Activated CD4-positive, alpha-beta T cell treated with anti-CD3 and anti-CD28 coated beads, Interleukin-2, amount 10 ng/mL, durations not matched to agents 24 days and 14 days (primary cell): ENCODE measurements at places on chromosomes 7 and 10.

DNA sequence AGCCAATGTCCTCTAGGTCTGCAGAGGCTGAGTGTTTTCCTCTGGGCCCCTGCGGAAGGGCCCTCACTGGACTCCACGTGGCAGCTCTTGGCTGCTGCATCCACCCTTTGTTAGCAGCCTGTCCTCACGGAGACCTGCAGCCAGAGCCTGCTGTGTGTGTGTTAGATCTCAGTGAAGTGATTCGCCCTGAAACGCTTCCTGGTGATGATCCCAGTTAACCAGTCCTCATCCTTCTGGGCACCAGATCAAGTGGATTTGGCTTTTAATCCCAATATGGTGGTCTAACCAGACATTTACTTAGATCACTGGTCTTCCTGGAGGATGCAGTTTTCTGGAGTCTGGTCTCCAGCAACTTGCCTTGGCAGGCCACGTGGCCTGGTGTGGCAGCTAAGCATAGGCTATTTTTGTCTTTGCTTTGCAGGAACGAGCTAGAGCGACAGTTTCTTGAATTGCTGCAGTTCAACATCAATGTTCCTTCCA, 39.5 kb upstream of the GJD4 start:
- H3K4me3 ChIP-seq: no peak overlapping the region
- no peaks in the 10 kb centered on the region for H3K27me3 ChIP-seq
- peak overlapping the region; percentile 53 for H3K27ac ChIP-seq
- peaks cover 13% of the 10 kb centered on the region for H3K36me3 ChIP-seq
- DNase-seq: no peak

GRCh38 chr7:13933536-13933935, 55.9 kb downstream of the ETV1 start:
- H3K27me3 ChIP-seq: no peaks in the 10 kb centered on the region
- no peaks in the 10 kb centered on the region for H3K36me3 ChIP-seq
- no peak overlapping the region for H3K4me3 ChIP-seq
- no peak for DNase-seq

GRCh38 chr7:2049111-2049781, 183.5 kb downstream of the MAD1L1 start:
- H3K27me3 ChIP-seq: no peaks in the 10 kb centered on the region
- peaks cover 6% of the 10 kb centered on the region for H3K4me1 ChIP-seq
- no peak for DNase-seq

DNA sequence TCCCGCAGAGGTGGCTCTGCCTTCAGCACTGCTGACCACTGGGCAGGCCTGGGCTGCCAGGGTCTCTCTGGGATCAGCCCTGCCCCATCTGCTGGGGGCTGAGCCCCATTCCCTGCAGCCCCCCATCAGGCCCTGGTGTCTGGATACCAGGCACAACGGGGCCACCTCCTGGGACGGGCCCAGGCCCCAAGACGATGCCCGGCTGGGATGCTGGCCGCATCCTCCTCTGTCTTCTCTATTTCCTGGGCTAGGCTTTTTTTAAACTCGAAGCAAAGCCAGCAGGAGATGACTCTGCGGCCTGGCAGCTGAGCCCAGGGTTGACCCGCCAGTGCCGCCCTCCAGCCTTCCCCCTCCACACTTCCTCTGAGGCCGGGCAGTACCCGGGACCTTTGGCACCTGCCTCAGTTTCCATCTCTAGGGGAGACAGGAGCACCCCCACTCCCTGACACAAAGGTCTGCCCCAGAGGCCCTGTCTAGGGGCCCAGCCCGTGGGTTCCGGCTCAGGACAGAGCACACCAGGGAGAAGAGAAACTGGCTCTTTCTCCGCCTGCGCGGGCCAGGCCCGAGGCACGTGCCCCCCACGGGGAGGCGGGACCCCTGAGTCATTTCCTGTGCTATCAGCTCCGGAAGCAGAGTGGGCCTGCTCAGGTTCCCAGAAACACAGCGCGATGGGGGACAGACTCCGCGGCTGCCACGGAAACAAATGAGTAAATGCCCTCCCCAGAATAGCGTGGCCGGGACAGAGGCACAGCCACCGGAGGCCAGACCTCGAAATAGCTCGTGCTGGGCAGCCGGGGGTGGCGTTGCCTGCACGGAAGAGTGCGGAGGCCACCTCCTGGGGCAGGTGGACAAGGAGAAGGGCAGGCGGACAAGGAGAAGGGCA, 84.6 kb upstream of the PDGFA start:
- H3K27ac ChIP-seq: peak overlapping the region; percentile 100
- H3K4me1 ChIP-seq: peaks cover 45% of the 10 kb centered on the region
- H3K27me3 ChIP-seq: no peaks in the 10 kb centered on the region
- H3K36me3 ChIP-seq: peaks cover 31% of the 10 kb centered on the region
- peak; percentile 97 for DNase-seq
- H3K4me3 ChIP-seq: peak overlapping the region; percentile 96

GRCh38 chr10:110211465-110211843, 4.0 kb downstream of the MXI1 start:
- H3K36me3 ChIP-seq: peaks cover 10% of the 10 kb centered on the region
- peaks cover 67% of the 10 kb centered on the region for H3K4me1 ChIP-seq
- DNase-seq: no peak
- H3K27ac ChIP-seq: peak overlapping the region; percentile 98

DNA sequence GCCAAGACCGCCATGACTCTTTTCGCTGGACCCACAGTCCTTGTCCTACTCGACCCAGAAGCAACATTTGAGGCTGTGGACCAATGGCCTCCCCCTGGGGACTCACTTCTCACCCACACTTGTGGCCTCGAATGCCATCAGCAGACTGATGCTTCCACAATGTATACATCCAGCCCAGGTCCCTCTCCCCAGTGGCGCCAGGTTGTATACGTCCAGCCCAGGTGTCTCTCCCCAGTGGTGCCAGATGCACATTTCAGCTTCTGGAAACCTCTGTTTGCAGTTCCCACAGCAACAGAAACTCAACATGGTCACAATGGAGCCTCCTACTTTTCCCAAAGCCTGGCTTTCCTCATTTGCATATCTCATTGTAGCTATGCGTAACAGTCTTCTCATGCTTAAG, 210.5 kb upstream of the RNF32 start:
- no peak overlapping the region for H3K4me3 ChIP-seq
- H3K27ac ChIP-seq: no peak overlapping the region
- H3K27me3 ChIP-seq: peaks cover 2% of the 10 kb centered on the region
- no peaks in the 10 kb centered on the region for H3K4me1 ChIP-seq
- no peaks in the 10 kb centered on the region for H3K36me3 ChIP-seq
- DNase-seq: no peak

DNA sequence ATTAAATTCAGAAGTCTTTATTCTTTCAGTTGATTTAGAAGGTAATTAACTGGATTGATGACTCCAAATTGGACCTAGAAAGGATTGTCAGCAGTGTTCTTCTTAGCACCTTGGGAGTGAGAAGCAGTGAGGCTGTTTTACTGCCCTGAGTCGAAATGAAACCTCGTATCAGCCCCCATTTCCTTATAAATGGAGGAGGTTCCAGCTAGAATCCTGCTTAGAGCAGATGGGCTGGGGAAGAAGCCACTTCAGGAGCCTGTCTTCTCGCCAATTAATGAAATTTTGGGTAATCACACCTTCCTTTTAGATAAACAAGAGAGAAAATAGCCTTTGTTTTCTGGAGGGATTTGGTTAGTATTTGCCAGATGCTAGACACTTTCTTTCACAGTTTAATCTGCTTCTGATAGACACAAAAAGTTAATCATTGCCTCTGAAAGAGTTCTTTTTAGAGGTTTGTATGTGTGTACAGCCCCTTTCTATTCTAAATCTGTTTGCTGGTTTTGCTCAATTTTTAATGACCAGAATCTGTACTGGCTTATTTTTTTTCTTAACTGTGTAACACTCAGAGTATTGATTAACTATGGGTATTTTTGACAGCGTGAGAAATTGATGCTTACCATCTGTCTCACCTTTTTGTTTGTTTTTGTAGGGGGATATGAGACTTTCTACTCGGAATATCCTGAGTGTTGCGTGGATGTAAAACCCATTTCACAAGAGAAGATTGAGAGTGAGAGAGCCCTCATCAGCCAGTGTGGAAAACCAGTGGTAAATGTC, 4.6 kb downstream of the DUSP5 start:
- H3K4me1 ChIP-seq: peaks cover 75% of the 10 kb centered on the region
- peak overlapping the region; percentile 92 for H3K27ac ChIP-seq
- peak overlapping the region; percentile 99 for H3K4me3 ChIP-seq
- DNase-seq: peak; percentile 70

GRCh38 chr7:13742811-13743210, 246.7 kb downstream of the ETV1 start:
- no peaks in the 10 kb centered on the region for H3K36me3 ChIP-seq
- H3K27ac ChIP-seq: no peak overlapping the region
- H3K4me1 ChIP-seq: no peaks in the 10 kb centered on the region
- DNase-seq: no peak

DNA sequence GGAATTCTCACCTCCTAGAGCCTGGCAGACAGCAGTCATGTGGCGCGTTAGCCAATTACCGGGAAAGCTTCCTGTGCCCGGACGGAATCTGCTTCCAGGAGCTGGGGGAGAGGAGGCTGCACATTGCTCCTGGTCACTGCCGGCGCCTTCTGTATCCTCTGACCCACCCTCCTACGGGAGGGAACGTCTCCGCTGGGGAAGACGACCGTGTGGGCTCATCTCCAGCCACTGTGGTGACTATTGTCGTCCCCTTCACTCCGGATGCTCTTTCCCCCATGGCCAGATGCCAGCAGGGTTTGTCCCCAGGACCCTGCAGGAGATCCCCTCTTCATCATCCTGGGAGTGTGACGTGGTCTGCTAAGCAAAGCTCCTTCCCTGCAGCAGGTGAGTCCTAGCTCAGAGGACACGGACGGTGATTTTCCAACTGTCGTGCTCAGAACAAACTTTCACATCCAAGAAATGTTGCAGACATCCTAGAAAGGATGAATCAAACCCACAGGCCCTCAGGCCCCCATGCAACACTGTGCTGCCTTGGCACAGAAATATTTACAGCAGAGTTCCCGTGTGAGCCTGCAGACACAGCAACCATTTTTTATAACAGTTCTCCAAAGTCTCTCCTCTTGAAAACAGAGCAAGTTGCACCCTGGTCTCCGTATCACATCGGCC, 29.6 kb upstream of the FAM20C start:
- DNase-seq: no peak
- peaks cover 2% of the 10 kb centered on the region for H3K4me1 ChIP-seq
- no peak overlapping the region for H3K27ac ChIP-seq
- H3K36me3 ChIP-seq: no peaks in the 10 kb centered on the region
- H3K27me3 ChIP-seq: peaks cover 2% of the 10 kb centered on the region

- no peaks in the 10 kb centered on the region for H3K27me3 ChIP-seq
- no peaks in the 10 kb centered on the region for H3K36me3 ChIP-seq
- H3K4me1 ChIP-seq: no peaks in the 10 kb centered on the region
- H3K4me3 ChIP-seq: no peak overlapping the region
- DNase-seq: no peak
Measured at GRCh38 chr7:128839751-128840177, 9.6 kb downstream of the FLNC start.

- H3K4me1 ChIP-seq: no peaks in the 10 kb centered on the region
- no peaks in the 10 kb centered on the region for H3K36me3 ChIP-seq
- DNase-seq: no peak
- H3K27me3 ChIP-seq: peaks cover 21% of the 10 kb centered on the region
- H3K4me3 ChIP-seq: no peak overlapping the region
- H3K27ac ChIP-seq: no peak overlapping the region
Measured at GRCh38 chr10:123888256-123888655, 3.4 kb downstream of the CPXM2 start.

GRCh38 chr10:28508304-28508925, 24.5 kb upstream of the WAC start:
- no peaks in the 10 kb centered on the region for H3K36me3 ChIP-seq
- no peak overlapping the region for H3K27ac ChIP-seq
- no peak for DNase-seq
- H3K4me1 ChIP-seq: no peaks in the 10 kb centered on the region
- no peak overlapping the region for H3K4me3 ChIP-seq

DNA sequence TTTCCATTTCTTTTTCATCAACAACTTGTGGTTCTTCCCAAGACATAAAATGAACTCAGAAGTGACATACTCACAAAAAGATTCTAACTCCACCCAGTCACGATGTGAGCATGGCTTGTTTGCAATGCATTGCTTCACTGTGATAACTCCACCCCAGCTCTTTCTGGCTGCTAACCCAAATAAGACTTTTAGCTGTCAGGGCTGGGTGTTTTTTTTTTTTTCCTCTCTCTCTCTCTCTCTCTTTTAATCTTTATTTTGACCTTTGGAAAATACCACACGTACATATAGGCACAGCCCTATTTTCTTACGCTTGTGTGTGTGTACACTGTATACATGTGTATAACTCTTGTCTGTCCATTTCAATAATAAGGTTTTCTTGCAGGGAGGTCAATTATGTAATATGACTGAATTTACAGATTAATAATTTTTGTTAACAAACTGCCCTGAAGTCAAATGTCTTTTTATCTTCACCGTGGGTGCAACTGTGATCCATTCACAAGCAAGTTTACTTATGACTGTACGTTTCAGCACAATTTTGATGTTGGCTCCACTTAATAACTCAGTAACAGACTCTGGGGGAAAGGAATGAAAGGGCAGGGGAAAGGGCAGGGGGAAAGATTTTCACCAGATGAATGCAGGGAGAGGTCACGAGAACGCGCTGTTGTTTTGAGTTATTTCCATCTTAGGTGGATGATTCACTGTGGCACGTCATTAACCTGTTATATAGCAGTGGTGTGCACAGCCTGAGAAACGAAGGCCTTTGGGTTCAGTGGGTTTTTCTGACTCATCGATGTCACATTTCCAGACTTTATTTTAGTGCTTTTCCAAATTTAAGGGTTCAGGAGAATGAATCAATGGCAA, 49.1 kb downstream of the APBB1IP start:
- no peaks in the 10 kb centered on the region for H3K27me3 ChIP-seq
- peak overlapping the region; percentile 76 for H3K4me3 ChIP-seq
- peaks cover 52% of the 10 kb centered on the region for H3K4me1 ChIP-seq
- H3K36me3 ChIP-seq: peaks cover 22% of the 10 kb centered on the region
- peak overlapping the region; percentile 96 for H3K27ac ChIP-seq
- DNase-seq: peak; percentile 90

GRCh38 chr7:47215640-47216039, 366.3 kb downstream of the TNS3 start:
- H3K4me1 ChIP-seq: peaks cover 11% of the 10 kb centered on the region
- H3K36me3 ChIP-seq: no peaks in the 10 kb centered on the region
- H3K4me3 ChIP-seq: no peak overlapping the region
- DNase-seq: no peak
- no peak overlapping the region for H3K27ac ChIP-seq

- DNase-seq: no peak
- H3K27me3 ChIP-seq: no peaks in the 10 kb centered on the region
- H3K4me3 ChIP-seq: peak overlapping the region; percentile 59
- no peak overlapping the region for H3K27ac ChIP-seq
- no peaks in the 10 kb centered on the region for H3K36me3 ChIP-seq
Measured at GRCh38 chr10:119687192-119688032, 36.2 kb downstream of the BAG3 start.

GRCh38 chr10:78520737-78521430, 487.2 kb downstream of the RPS24 start:
- H3K4me1 ChIP-seq: peaks cover 6% of the 10 kb centered on the region
- H3K27me3 ChIP-seq: no peaks in the 10 kb centered on the region
- no peak overlapping the region for H3K4me3 ChIP-seq
- H3K36me3 ChIP-seq: no peaks in the 10 kb centered on the region

GRCh38 chr7:19772306-19772705, 1.1 kb downstream of the TMEM196 start:
- no peak overlapping the region for H3K27ac ChIP-seq
- peaks cover 6% of the 10 kb centered on the region for H3K4me1 ChIP-seq
- no peak for DNase-seq
- peaks cover 28% of the 10 kb centered on the region for H3K27me3 ChIP-seq

GRCh38 chr10:20396701-20397100, 500.4 kb downstream of the NEBL start:
- no peaks in the 10 kb centered on the region for H3K27me3 ChIP-seq
- H3K27ac ChIP-seq: no peak overlapping the region
- no peaks in the 10 kb centered on the region for H3K36me3 ChIP-seq
- DNase-seq: no peak
- H3K4me3 ChIP-seq: no peak overlapping the region
- H3K4me1 ChIP-seq: no peaks in the 10 kb centered on the region

GRCh38 chr7:1845536-1846311, 175.6 kb downstream of the ELFN1 start:
- H3K4me3 ChIP-seq: no peak overlapping the region
- no peak for DNase-seq
- H3K27me3 ChIP-seq: no peaks in the 10 kb centered on the region
- H3K4me1 ChIP-seq: no peaks in the 10 kb centered on the region
